Pulmonary artery endothelial cell (primary cell): ENCODE measurements at places on chromosomes 7 and 10.

- no peak for DNase-seq
Observed at GRCh38 chr10:34742456-34742855, 72.6 kb downstream of the PARD3 start.

GRCh38 chr10:78777466-78777865 lies 291.3 kb upstream of the ZMIZ1 start:
- DNase-seq = no peak

- no peak for DNase-seq
Observed at GRCh38 chr7:67760971-67761370, 764.3 kb downstream of the TYW1 start.

GRCh38 chr7:142537760-142538159 lies 211.5 kb upstream of the PRSS1 start:
- no peak for DNase-seq

DNA sequence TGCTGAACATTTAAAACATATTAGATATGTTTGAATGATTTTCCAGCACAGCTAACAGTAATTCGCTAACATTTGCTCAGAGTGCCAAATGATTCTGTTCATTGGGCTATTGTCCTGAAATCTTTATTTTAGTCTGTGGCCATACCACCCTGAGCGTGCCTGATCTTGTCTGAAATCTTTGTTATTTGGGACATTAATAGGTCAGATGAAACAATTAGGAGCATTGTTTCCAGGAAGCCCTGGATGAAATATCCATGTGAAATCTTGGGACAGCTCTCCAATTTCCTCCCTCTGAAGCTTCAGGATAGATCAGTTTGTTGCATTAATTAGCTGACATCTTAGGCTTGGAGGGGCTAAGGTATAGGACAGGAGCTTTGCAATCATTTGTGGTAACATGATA lies 512.0 kb downstream of the KIF20B start:
- no peak for DNase-seq

DNA sequence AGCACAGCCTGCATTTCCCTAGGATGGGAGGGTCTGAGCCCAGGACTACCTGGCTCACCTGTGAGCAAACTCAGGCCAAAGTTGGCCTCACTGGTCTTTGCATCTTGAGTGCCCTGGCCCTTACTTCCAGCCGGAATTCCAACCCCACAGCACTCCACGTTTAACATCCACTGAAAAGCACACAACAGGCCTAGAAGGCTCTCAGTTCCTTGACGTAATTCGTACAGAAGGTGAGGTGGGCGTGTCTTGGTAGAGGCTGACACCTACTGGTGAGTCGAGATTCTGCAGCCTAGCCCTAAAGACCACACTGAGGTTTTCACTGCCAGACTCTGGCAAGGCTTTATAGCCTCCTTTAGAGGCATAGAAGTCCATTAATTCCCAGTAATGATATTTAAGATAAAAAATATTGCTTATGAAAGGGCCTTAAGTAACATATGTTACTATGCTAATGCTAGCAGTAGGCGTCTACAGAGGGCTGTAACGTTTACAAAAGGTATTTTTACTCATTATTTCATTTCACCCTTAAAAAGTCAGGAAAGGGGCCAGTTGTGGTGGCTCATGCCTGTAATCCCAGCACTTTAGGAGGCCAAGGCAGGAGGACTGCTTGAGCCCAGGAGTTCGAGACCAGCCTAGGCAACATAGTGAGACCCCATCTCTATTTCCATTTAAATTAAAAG lies 95.8 kb downstream of the HIP1 start:
- peak; percentile 48 for DNase-seq

- no peak for DNase-seq
Observed at GRCh38 chr10:101682172-101682825, 12.7 kb downstream of the FBXW4 start.

GRCh38 chr7:98228801-98229200 lies 17.6 kb downstream of the BHLHA15 start:
- DNase-seq = no peak

DNA sequence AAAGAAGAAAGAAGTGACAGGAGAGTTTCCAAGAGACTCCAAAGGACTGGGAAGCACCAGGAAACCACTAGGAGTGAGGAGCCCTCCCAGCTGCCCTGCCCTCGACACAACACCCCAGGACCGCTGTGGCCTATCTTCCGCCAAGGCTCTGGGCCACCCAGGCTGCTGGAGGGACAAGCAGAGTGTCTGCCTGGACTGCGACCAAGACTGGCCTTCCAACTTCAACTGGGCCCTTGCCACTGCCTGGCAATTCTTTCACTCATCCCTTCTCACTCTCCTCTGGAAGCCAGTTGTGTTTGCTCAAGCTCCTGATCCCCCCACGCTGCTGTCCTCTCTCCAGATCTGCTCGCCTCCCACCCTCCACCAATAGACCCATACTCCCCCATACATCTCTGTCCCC lies 10.2 kb downstream of the KIAA1549 start:
- DNase-seq = no peak

DNA sequence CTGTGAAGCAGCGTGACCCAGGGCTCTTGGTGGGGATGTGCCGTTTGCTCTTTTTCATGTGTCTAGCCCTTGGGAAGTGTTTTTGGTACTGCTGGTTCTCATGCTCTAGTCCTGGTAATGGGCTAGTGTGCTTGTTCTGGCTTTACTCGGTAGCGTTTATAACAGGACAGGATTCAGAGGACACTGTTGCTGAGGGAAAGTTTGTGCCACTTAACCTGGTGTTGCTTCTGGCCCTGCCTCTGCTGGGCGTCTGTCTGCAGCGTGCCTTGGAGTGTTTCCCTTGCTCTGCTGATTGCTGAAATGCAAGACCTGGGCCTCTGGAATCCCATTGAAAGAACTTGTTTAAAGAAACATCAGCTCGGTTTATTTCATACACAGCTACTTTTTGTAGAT lies 35.0 kb downstream of the INPP5A start:
- DNase-seq = no peak

DNA sequence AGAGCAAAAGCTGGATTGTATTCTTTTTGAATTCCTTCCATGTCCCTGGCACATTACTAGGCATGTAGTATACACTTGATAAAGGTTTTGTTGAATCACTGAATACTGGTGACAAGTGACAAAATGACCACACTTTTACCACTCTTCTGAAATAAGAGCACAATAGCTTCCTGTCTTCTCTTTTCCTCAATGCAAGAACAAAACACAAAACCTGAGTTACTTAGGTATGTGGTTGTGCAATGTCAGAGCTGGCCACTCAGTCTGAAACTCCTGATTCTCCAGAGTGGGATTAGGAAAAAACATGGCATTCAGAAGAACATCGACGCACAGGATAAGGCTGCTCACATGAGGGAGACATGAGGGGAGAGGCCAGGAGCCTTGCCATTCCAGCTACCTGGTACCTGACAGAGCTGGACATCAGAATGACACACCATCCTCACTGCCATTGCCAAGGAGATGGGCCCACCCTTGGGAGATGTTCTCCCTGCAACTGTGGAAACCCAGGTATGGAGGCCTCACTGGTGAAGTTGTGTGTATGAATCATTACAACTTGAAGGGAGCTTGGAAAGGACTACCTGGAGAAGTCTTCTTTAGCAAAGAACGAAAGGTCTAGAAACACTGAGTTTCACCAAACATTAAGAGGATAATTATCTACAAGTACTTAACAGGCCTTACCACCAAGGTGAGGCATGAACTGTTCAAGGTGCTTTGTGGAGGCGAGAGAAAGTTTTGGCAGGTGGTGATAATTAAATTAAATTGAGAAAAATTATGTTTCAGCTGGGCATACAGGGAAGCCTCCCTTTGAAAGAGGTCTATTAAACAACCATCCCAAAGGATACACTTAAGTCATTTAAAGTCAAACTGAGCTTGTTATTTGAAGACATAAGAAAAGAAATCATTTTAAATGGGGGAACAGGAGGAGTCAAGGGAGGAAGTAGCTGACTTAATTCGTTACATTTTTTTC lies 246.5 kb upstream of the AOAH start:
- DNase-seq = no peak

GRCh38 chr7:113550966-113551365 lies 367.8 kb downstream of the PPP1R3A start:
- DNase-seq = no peak

DNA sequence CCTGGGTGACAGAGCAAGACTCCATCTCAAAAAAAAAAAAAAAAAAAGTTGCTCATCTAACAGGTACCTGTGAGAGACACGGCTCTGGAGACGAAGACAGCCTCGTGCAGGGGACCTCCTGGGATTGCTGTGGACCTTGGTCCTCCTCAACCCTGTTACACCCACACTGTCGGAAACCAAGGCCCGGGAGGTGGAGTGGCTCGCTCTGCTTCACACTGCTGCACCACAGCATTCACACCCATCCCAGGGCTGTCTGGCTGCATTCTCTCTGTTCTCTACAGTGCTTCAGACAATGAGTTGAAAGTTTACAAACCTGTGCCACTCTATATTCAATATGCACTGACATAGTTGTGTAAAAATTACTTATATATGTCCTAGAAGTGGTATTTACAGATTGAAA lies 101.0 kb upstream of the TNS3 start:
- DNase-seq = no peak

DNA sequence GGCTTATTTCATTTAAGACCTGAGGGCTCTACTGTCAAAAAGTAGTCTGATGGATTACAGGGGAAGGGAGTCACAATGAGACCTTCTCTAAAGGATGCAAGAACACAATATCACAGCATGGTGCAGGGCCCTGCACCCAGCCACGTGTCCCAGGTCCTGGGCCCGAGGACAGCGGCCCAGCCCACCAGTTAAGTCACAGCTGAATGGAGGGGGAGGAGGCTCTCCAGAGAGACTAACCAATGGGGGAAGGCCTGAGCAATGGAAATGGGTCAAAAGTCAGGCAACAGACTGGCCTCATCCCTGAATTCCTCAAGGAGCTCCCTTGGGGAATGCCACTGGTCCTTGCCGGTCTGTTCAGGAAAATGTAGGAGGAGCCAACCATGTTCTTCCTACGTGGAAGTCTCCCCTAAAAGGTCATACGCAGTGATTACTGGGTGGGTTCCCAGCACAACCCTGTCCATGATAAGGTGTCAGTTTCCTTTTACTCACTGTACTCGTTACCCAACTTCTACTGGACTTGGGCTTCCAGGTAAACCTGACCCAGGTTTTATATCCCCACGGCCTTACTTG lies 28.3 kb downstream of the CCDC3 start:
- no peak for DNase-seq

GRCh38 chr7:115511330-115511729 lies 519.2 kb downstream of the TFEC start:
- DNase-seq = no peak

DNA sequence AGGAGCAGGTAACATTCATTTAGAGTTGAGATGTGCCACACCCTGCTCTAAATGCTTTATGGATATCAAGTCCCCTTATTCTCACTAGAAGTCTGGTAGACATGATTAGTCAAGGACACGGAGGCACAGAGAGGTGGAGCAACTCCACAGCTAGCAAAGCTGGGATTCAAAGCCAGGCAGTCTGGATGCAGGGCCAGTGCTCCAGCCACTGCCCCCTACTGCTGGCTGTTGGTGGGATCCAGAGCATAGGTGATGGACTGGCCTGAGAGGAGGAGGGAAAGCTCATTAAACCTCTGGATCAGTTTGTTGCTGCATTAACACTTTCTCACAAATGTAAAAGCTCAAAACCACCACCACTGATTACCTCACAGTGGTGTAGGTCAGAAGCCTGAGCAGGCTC lies 22.6 kb upstream of the KBTBD2 start:
- DNase-seq = no peak

- no peak for DNase-seq
Observed at GRCh38 chr10:14513123-14513522, 182.4 kb upstream of the FRMD4A start.

- no peak for DNase-seq
Observed at GRCh38 chr7:13849163-13849892, 140.1 kb downstream of the ETV1 start.

- no peak for DNase-seq
Observed at GRCh38 chr7:91020636-91021385, 243.4 kb upstream of the FZD1 start.

DNA sequence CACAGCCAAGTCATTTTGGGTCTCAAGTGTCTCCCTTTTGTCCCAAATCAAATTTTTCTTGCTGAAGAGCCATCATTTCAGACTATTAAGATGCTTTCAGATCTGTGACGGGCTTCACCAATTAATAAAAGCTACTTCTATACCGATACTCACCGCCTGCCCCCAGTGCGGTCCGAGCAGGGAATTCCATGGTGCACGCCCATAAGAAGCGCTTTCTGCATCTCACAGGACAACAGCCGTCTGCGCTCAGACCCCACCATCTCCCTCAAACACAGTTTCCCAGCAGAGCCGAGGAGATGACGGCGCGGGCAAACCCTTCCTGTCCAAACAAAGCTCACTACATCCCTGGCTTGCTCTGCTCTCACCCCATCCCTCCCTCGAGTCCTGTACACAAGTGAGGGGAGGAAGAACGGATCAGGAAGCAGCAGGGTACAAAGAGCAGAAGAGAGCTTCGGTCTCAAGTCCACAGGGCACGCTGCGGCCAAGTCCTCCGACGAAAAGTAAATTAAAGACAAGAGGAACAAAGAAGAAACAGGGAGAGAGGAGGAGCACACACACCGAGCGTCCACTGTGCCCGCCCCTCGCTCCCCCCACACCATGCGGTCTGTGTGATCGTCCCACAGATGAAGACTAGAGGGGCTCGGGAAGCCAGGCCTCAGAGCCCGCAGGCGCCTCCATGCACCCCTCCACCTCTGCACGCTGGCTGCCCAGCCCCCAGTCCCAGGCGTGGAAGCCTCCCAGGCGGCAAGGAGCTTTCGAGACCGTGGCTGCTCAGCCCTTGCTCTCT lies 121.9 kb downstream of the MAD1L1 start:
- DNase-seq = no peak

GRCh38 chr10:11284291-11285085 lies 266.8 kb downstream of the CELF2 start:
- DNase-seq = no peak

DNA sequence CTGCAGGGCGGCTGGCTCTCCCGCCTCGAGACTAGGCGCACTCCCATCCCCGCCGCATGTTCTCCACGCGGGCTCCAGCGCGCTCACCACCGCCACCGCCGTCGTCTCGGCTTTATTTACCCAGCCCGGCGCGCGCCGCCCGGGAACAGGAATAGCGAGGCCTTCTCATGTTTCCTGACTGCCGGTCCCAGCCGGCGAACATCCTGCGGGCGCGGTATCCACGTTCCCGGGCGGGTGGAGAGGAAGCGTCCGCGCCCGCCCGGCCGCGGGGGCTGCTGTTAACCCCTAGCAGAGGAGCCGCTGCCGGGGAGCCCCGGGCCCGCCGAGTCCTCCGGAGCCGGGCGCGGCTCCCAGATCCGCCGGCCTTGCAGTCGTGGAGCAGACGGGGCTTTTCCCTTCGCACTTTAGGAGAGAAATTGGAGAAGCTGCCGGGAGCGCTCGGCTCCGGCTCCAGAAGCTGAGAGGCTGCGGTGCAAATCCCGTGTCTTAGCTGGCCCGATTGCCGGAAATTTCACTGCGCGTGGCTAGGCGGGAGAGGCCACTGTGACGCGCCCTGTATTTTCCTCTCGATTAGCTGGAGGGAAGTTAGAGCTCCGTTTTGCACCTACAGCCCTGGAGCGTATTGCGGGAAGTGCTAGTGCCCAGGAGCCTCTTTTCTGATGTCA lies at the start of gene MKX:
Gene MKX, minus strand, starts transcription at position 88 of the 665 bp plus-strand sequence. CDS start 2,404 bp downstream, outside the sequence.
- no peak for DNase-seq

- DNase-seq = no peak
Observed at GRCh38 chr10:18699849-18700840, 40.9 kb downstream of the ARL5B start.
